HuH-7 (cell line): ENCODE measurements at places on chromosomes 1 and 21.

GRCh38 chr1:157856538-157856937, 14.9 kb upstream of the CD5L start:
- no peak for DNase-seq

DNA sequence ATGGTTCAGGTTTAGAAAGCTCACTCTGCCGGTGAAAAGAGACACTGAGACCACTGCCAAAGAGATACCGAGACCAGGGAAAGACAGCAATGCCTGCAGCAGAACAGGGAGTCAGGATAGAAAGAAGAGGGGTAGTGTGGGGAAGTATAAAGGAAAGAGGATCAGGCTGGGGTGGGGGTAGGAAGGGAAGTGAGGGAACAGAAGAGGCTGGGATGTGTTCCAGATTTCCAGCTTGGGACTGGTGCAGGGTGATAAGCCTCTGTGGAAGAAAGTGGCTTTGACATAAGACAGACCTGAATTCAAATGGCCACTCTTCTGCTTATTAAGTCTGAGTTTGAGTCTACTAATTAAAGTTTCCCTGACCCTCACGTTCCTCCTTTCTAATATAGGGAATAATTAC, 105.9 kb downstream of the PIK3R3 start:
- no peak for DNase-seq

GRCh38 chr1:43934101-43934985, 742 bp downstream of the ARTN start:
- DNase-seq, result peak; percentile 96

DNA sequence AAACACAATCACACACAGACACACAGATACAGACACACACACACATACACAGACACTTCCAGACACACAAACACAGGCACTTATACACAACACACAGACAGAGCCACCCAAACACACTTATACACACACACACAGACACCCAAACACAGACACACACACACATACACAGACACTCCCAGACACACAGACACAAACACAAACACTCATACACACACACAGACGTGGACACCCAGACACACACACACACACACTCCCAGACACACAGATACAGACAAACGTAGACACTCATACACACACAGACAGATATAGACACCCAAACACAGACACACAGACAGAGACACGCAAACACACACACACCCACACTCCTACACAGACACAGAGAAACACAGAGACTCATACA, 272.1 kb downstream of the GRIK3 start:
- DNase-seq, result no peak

GRCh38 chr21:43929217-43929971, 64.4 kb downstream of the AGPAT3 start:
- no peak for DNase-seq

GRCh38 chr1:24570265-24571125, 14.6 kb downstream of the NCMAP start:
- no peak for DNase-seq
